ENCODE measurements at places on chromosomes 6 and 20.

DNA sequence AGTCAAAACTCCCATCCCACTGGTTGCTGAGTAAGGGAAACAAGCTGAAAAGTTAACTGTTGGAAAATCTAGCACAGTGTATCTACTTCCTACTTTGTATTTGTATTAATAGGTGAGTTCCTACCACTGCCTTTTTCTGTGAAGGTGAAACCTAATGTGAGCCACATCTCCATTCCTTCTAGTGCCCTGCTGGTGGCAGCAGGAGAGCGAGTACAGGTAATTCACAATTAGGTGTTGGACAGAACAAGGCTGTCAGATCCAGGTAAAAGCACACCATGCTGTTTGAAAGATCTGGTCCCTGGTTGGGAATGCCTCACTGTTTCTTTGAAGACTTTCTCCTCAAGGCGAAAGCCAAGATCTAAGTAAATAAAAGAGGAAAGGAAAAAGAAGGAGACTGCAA lies 528.4 kb downstream of the PKHD1 start:
- no peak for DNase-seq

- DNase-seq, result no peak
Measured at GRCh38 chr6:165621940-165622339, 41.1 kb downstream of the PDE10A start.

GRCh38 chr6:32244946-32245398 lies 21.1 kb upstream of the NOTCH4 start:
- DNase-seq, result peak; percentile 41

DNA sequence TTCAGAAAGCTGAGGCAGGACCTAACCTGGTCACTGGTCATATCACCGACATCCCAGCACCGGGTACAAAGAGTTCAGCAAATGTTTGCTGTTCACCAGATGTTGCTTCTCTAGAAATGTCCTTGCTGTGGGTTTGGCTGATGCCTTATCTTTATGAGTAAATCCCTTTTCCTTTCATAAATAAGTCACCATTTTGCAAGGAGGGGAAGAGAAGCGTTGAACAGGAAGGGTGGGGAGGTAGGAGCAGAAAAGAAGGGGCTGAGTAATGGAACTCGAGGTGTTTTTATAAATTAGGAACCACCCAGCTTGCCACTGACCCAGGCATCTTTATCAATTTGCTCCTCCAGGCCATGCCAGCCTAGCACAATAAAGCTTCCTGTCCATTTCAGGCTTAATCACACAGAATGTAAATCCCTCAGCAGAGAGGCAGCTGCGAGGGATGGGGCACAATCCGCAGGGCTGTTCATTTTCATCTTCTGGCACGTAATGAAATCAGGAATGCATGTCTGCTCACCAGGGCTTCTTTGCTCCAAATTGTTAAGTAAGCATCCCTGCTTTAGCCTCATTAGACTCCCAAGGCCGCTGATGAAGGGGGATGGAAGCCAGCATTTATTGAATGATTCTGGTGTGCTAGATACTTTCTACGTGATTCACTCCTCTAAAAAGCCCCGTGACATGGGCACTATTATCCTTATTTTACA lies 371.9 kb upstream of the CHD6 start:
- DNase-seq, result no peak

GRCh38 chr6:41189967-41190366 lies 11.0 kb downstream of the TREML2 start:
- DNase-seq, result no peak

DNA sequence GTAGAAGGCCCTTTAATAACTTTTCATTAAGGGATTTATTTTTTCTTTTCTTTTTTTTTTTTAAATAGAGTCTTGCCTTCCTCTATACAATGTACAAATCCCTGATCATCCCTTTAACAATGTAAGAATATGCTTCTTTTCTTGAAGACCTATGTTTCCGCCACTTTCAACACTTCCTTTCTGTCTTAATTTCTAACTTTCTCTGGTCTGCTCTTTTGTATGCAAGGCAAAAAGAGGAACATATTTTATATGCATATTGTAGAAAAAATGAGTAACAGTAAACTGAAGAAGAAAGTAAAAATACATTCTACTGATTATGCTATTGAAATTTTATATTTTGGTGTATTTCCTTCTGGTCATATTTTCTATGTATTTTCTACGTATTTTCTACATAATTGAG lies 484.7 kb downstream of the TFAP2B start:
- DNase-seq, result no peak

Data from stimulated activated CD8-positive, alpha-beta memory T cell treated with anti-CD3 and anti-CD28 coated beads, Interleukin-4, amount 100 ng/mL, for 4 hours (primary cell).